ENCODE measurements at places on chromosomes 6 and 20.
A peak's percentile ranks its signal among the peaks of the same experiment; 100 is the strongest.

DNA sequence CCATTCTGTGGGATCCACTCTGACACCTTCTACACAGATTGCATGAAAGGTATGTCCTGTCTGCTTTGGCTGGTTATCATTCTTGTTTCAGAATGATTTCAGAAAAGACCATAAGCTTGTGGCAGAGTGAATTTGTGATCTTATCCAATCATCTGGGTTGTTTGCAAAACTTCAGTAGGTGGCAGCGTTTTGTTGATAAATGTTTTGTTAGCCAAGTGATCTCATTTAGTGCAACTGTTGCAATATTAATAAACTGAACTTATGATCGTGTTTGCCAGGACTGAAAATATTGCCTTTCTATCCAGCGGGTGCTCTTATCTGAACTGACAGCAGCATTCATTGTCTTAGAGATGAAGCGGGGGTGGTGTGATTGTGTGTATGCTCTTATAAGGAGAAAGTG lies 613.2 kb upstream of the NOX3 start:
- DNase-seq, result no peak

DNA sequence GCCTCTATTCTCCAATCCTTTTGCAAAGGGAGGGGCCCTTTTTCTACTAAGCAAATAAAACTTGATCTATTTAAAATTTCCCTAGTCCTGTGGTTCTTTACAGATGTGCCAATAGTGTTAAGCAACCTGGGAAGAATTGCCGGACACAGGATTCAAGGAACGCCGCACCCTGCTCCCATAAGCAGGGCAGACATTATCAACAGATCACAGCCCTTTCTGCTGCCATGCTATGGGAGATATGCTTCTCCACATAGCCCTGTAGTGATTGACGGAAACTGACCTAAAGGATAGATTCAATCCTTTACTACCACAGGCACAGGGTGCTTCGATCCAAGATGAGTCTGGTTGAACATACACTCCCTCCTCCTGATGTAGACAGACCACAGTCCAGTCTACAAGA lies 118.4 kb upstream of the TRAF3IP2 start:
- no peak for DNase-seq

DNA sequence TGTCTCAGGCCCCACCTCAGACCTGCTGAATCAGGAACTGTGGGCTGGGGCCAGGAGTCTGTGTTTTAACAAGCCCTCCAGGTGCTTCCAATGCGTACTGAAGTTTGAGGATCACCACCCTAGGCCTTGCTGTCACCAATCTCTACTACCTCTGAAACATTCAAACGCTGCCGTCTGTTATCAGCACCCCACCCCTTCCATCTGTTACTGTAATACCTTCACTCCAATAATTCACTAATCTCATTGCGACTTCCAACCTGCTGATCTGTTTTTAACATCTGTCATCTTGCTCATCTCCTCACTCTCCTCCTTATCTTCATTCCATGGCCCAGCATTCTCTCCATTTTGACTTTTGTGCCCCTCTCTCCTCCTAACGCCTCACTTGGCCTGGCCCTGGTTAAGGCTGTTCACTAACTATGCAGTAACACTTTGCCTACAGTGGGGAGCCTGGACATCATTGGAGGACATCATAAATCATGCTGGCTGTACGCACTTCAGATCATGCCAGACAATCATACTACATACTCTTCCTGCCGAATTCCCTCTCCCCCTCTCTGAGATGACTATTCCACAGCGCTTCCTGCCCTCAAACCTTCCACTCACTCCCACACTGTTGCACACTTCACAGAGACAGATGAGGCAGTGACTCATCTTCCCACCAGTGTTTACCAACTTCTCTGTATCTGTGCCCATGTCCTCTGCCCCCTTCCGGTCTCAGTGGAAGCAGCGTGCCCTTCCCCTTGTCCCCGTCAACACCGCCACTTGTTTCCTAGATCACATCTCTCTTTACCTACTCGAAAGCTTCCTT lies 3.0 kb upstream of the GUCA1B start:
- peak; percentile 84 for DNase-seq

GRCh38 chr20:48066851-48067250 lies 281.6 kb upstream of the SULF2 start:
- DNase-seq, result no peak

DNA sequence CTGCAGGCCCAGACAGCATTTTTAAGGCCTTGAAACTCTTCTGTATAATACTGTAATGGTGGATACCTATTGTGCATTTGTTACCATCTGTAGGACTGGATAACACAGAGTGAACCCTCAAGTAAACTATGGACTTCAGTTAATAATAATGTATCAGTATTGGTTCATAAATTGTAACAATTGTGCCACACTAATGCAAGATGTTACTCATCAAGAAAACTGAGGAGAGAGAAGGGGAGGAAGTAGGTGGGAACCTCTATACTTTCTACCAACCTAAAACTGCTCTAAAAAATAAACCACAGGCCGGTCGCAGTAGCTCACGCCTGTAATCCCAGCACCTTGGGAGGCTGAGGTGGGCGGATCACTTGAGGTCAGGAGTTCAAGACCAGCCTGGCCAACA lies 10.8 kb downstream of the MAPK13 start:
- DNase-seq, result no peak

DNA sequence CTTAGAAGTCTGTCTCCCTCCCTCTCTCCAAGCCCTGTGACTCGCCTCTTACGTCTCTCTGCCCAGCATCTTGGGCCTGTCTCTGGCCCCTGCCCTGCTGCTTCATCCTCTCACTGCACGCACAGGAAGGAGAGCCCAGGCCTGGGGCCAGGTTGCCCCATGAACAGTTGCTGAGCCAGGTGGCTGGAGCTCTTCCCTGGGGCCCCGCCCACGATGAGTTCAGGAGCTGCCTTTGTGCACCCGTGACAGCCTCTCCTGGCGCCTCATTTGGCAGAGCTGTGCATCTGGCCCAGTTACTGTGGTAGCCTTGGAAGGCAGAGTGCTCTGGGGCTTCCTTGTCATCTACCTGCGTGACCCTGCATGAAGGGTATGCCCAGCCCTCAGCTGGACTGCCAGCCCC lies 44.5 kb downstream of the SLC52A3 start:
- no peak for DNase-seq

GRCh38 chr20:57612916-57613315 lies 7.3 kb downstream of the ZBP1 start:
- DNase-seq, result no peak

- peak; percentile 23 for DNase-seq
Measured at GRCh38 chr6:20564269-20564668, 30.0 kb downstream of the CDKAL1 start.

GRCh38 chr20:60124776-60125381 lies 166.7 kb downstream of the CDH26 start:
- DNase-seq, result no peak

- no peak for DNase-seq
Measured at GRCh38 chr6:138107752-138108592, 753 bp upstream of the PERP start.

- DNase-seq, result no peak
Measured at GRCh38 chr20:59375541-59375940, 75.1 kb downstream of the EDN3 start.

- no peak for DNase-seq
Measured at GRCh38 chr6:41747256-41748101, at the start of gene PGC. TSS of gene PGC (minus strand) at chr6:41747397. CDS start at chr6:41747334, 63 bp downstream.

DNA sequence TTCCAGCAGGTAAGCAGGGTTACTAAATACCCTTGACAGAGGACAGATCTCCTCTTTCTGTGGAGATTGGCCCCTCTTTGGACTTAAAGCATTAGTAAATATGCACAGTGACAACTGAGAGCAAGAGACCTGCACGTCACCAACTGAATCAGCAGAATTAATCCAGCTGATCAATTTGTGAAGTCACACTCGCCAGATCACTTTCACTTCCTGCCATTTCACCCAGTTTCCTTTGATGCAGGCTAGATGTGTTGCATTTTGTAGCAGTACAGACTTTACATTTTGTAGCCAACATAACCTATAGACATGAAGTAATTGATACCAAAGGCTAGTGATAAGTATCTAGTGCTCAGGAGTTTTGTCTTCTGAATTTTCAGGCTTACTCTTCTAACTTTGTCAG lies 11.9 kb downstream of the SYNE1 start:
- DNase-seq, result no peak

DNA sequence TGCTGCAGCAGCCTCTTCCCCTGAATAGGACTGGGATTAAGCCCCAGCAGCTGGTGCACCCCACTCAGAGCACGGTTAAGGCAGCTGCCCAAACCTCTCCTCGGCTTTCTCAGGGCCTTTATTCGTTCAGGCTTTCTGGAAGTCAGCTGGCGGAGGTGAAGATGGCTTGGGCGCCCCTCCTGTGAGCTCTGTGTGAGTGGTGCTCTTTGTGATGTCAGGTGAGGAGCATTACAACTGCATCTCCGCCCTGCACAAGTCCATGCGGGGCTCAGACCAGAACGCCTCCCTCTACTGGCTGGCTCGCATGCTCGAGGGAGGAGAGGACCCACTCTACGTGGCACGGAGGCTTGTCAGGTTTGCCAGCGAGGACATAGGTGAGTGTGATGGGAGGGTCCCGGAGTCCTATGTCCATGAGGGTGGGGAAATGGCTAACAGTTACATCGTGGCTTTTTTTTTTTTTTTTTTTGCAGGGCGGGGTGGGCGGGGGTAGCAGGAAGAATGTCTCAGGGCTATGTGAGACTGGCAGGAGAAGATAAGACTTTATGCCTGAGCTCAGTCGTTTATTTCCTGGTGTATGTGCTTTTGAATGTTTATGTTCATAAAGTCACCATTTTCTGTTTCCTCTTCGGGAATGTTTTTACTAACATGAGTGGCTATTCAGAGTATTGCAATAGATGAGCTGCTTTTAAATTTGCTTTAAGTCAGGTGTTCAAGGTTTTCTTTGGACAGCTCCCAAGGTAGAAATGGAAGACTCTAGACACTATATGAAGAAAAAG lies 18.2 kb downstream of the WRNIP1 start:
- DNase-seq, result no peak

DNA sequence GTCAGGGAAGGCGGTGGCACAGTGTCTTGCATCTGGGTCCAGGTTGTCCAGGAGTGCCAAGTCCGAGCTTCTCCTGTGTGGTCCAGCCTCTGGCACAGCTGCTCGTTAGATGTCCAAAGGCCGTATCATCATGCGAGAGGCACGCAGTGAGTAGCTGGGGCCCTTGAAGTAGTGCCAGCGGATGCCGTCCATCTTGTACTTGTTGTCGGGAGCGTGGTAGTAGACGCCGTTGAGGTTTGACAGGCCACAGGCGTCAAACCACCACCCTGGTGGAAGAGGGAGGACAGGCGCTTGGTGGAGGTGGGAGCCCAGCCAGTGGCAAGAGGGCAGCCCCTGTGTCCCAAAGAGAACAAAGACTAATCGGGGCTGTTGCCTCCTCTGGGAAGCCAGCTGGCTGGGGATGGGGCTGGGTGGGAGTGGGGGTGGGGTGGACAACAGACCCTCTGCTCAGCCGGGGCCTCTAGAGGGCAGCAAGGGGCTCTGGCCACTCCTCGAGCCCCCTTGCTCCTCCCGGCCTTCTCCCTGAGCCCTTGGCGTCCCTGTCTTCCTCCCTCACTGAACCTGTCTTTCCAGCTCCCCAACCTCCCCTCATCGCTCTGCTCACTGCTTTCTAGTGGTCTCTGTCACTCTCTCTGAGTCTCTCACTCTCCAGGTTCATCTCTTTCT lies 39.5 kb downstream of the FAM110A start:
- DNase-seq, result no peak

DNA sequence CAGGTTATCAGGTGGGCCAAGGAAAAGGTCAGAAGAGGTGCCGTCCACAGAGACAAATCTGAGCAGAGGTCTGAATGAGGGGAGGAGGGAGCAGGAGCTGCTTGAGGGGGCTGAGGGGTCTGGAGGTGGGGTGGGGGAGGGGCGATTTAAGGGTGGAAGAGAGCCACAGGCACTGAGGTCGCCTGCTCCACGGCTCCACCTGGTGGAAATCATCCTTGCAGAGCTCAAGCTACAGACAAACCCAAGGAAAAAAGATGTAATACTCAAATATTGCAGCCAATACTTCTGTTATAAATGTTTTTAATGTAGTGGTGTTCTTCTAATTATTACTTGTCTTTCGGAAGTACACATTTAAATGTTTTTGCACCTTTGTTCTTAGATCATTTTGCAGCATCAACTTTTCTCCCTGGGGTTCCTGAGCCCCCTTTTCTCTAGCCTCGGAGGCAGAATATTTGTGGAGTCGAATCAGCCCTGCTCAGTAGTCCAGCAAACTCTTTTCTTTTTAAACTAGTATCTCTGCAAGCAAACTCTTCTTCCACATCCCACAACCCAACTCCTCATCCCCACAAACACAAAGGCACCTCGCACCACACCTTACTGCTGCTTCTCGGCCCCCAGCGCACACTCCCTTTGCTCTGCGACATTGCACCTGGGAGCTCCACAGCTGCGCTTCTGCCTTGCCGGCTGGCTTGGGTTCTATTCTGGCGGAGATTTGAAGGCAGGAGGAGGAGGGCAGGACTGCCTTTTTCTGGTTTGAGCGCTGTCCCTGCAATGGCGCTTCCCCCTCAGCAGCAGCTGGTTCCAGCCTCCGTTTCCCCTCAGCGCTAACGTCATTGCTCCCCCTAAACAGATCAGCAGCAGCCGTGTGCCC lies 51.0 kb upstream of the TFAP2A start:
- peak; percentile 25 for DNase-seq

GRCh38 chr6:111069382-111070104 lies 17.8 kb upstream of the SLC16A10 start:
- DNase-seq, result no peak

DNA sequence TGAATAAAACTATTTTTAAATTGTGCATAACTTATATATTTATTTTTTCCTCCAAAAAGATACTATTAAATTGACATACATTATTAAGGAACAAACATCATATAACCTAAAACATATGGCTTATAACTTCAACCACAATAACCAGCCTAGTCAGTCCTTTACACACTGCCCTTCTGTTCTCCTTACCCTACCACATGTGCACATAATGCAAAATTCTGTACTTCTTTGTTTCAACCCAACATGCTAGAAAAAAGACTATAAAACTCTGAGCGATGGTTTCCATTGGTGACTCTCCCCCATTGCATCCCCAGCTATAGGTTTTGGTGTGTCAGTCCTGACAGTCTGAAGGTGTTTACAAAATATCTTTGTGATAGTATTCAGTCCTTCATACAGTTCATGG lies 14.8 kb upstream of the TTK start:
- no peak for DNase-seq

- no peak for DNase-seq
Measured at GRCh38 chr6:29517728-29518440, 30.1 kb upstream of the MAS1L start.

DNA sequence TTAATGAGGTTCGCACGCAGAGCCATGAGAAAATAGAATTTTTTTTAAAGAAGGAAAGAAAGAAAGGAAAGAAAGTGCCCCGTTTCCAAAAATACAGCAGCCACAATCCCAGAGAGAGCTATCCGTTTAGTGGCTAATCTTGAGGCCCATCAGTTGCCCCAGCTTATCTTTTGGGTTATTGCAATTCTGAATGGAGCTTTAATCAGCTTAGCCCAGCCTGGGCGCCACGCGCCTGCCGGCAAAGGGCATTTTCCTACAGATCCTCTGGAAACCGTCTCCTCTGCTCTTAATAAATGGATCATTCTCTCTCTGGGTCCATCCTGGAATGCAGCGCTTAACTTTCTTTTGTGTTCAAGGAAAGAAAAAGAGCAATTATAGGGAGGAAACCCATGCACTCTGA lies 413.3 kb downstream of the MAFB start:
- DNase-seq, result no peak
